NCI-H1436 treated with DMSO at 0.1 percent for 48 hours (cell line): ENCODE measurements at places on chromosomes 4 and X.

DNA sequence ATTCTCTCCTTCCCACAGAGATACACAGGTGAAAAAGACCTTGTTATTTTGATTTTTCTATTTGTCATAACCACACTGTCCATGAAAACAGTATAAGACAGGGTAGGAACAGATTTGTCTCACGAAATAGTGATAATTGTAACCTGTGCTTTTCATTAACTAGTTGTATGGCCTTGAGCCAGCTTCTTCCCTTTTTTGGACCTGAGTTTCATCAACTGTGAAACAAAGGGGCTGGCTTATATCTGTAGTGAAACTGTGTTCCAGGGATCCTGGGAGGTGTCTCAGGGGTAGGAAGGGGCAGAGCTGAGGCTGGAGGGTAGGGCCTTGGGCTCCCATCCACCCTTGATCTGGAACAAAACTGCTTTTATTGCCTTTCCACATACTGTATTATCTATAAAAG is 50.9 kb downstream of the MED28 start:
- no peak for DNase-seq

DNA sequence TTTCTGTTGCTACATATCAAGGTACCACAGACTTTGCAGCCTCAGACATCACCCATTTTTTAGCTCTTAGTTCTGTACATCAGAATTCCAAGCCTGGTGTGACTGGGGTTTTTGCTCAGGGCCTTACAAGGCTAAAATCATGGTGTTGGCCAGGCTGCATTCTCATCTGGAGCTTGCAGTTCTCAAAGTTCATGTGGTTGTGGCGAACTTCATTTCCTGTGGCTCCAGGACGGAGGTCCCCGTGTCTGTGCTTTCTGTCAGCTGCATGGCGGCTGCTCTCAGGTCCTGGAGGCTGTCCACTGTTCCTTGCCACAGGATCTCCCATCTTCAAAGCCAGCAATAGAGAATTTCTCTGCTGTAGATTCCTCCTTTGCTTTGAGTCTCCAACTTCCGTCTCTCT is 157.4 kb downstream of the STIM2 start:
- no peak for DNase-seq

GRCh38 chrX:108946531-108946930 is 210.2 kb upstream of the IRS4 start:
- no peak for DNase-seq

GRCh38 chrX:9885150-9885549 is 82.0 kb upstream of the CLDN34 start:
- DNase-seq: peak; percentile 15

DNA sequence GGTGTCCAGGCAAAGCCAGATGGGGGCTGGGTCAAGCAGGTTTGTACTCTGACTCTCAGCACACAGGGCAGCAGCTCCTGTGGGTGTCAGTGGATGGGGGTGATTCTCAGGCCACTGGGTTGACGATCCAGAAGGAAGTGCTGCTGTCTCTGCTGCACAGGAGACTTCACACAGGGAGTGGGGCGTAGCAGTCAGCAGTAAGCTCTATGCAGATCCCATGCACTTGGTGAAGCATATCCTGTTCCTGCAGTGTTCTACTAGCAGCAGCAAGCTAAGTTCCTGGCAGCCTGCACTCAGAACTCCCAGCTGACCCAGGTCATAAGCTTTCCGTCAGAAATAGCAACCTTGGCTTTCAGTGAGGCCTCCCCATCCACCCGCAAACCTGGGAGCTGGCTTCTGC is 117.6 kb upstream of the NDST3 start:
- DNase-seq: no peak

GRCh38 chrX:118495061-118495921 is at the start of gene DOCK11:
TSS of gene DOCK11 (plus strand) at chrX:118495815. CDS start at chrX:118495972, 157 bp downstream.
- peak; percentile 14 for DNase-seq

GRCh38 chr4:107780665-107781064 is 44.1 kb upstream of the SGMS2 start:
- DNase-seq: no peak

DNA sequence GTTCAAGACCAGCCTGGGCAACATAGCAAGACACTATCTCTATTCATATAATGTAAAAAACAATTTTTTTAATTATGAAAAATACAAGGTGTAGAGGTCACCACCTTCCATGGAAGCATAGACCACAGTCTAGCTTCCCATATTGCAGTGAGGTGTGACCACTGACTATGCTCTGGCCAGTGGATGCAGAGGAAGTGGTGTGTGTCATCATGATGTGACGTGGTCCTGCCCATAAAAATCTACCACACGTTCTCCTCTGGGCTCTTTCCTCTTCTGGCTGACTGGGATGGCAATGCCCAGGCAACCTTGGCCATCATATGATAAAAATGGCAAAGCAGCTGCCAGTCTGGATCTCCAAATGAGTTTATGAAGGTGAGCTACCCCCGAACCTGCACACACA is 65.7 kb downstream of the RBM47 start:
- DNase-seq: no peak

DNA sequence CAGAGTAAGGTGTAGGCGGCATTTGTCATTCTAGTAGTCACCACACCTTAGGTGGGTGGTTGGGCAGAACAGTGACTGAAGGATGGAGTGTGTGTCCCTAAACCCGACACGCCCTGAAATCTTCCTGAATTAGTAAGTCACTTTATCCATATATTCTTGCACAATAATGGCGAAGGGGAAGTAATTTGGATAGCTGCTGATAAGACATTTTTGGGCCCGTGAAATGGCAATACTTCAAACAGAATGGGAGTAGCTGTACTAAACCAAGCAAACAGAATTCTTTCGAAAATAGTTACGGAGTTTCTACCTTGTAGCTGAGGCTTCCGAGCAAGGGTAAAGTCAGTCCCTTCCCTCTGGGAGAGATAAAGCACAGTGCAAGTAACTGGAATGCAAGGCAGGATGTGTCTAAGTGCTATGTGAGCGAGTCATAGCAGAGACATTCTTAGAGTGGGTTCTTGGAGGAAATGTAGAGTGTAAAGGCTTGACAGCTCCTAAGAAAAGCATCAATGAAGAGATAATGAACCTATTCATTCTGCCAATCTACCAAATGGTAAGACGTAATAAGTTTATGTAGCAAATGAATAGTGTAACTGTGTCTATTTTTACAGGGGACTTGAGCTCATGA is 72.8 kb downstream of the CLCN5 start:
- DNase-seq: no peak

GRCh38 chrX:14564058-14564457 is 34.7 kb downstream of the GLRA2 start:
- DNase-seq: no peak

DNA sequence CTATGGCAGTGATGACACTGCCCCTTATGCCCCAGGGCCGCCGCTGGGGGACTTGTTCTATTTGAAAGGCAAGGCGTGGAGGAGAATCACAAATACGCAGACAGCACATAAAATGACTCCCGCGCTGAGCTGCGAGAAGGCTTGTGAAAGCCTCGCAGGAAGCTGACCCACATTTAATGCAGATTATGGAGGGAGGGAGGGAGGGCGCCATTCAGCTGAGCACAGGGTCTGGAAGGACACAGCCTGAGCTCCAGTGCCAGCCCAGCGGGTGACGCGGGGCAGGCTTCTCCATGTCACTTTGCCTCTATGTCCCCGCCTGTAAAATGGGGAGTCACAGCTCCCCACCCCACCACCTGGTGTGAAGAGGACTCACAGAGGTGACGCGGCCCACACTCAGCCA is 14.3 kb downstream of the ABLIM2 start:
- no peak for DNase-seq

- DNase-seq: no peak
Measured at GRCh38 chr4:65670331-65671031, at the start of gene EPHA5. TSS of gene EPHA5 (minus strand) at chr4:65670489. CDS start at chr4:65669742, 747 bp downstream.

DNA sequence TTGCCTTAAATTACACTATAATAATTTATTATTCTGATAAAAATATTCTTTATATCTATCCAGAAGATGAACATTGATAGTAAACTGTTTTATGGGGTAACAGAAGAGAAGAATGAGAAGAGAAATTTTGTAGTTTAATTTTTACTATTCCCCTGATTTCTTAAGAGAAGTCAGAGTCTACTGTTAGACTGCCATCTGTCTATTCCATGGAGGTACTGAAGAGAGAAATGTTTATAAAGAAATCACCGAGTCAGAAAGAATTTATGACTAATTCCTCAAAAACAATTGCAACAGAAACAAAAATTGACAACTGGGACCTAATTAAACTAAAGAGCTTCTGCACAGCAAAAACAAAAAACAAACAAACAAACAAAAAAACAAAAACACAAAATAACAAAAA is 149.9 kb downstream of the FGF16 start:
- no peak for DNase-seq

- no peak for DNase-seq
Measured at GRCh38 chrX:123219916-123220315, 35.8 kb downstream of the GRIA3 start.

DNA sequence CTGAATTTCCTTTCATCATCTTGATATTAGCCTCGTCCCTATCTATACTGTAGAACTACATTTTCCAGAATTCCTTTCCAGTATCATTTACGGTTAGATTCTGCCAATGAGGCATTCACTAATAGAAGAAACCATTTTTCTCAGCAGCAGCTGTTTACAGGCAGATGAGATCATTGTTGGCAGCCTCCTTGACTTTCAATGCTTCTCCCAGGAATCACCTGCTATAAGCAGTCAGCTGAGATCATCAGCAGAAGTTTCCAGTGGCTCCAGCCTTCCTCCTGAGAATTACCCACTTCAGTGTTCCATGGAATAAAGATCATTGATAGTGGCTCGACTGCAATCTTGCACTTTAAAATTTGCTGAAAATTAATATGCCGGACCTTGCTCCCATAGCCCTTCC is 157.3 kb upstream of the TET2 start:
- DNase-seq: no peak

DNA sequence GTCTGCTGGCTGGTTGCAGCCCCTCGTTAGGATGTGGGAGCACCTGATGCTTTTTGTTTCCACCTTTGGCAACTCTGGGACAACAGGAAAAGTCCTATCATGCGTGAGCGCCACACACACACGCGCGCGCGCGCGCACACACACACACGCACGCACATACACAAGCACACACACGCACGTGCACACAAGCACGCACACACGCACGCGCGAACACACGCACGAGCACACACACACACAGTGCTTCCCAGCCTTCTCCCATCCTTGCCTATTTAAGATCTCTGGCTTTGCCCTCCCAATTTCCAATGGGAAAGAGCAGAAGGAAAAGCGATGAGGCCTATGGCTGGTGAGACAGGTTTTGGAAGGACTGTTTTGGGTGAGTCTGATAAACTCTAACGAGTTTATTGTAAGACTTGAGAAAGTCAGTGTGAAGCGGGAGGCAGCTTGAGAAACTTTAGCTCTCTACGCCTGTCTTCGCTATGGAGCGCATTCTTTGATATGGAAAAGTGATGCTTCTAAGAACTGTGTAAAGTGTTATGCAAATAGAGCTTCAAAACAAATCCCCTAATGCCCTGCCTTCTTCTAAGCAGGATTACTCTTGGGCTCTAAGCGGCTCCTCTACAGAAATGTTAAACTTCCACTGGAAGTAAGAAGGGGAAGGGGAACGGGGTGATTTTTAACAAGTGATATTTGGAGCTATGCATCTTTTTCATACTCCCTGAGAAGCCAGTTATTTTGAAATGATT is 11.8 kb downstream of the SUPT20HL1 start:
- no peak for DNase-seq

GRCh38 chrX:68462197-68462596 is 28.9 kb upstream of the OPHN1 start:
- no peak for DNase-seq

GRCh38 chrX:43880425-43880824 is 1.8 kb downstream of the MAOB start:
- DNase-seq: no peak

- no peak for DNase-seq
Measured at GRCh38 chrX:65900850-65901844, 138.7 kb downstream of the VSIG4 start.

DNA sequence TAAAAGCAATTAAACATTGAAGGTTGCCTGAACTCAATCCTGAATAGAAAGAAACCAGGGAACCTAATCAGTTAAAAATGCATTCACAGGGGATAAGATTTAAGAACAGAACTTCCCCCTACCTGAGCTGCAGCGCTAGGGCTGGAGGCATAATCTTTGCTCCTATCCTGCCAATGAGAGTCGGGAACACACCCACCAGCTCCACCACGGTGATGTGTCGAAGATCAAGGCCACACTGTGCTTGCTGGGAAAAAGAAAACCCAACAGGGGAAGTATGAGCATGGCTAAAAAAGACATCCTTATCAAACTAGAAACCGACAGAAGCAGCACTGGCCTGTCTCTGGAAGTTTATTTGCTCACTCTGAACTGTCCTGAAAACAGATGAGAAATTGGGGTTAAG is 66.3 kb downstream of the SRPX start:
- no peak for DNase-seq

DNA sequence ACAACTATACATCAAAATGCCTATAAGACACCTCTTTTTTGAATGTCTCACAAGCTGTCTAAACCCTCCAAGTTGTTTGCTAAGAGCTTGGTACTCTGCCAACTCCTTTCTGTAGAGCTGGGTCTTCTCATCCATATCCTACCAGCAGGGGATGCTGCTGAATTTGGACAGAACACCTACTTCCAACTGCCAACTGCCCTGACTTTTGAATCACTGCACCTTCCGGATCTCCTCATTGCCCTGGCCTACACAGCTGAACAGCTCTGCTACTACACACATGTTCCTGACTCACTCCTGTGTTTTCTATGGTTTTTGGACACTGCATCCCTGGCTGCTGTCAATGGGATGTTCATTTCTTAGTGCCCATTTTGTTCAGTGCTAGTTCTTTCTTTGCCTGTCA is 18.7 kb downstream of the FAM184B start:
- DNase-seq: no peak

- DNase-seq: peak; percentile 53
Measured at GRCh38 chrX:104112326-104112951, at the start of gene ZCCHC18. TSS of gene ZCCHC18 (plus strand) at chrX:104112523. CDS start at chrX:104114112, 1,589 bp downstream.

- DNase-seq: no peak
Measured at GRCh38 chr4:124636788-124637187, 75.7 kb downstream of the ANKRD50 start.

DNA sequence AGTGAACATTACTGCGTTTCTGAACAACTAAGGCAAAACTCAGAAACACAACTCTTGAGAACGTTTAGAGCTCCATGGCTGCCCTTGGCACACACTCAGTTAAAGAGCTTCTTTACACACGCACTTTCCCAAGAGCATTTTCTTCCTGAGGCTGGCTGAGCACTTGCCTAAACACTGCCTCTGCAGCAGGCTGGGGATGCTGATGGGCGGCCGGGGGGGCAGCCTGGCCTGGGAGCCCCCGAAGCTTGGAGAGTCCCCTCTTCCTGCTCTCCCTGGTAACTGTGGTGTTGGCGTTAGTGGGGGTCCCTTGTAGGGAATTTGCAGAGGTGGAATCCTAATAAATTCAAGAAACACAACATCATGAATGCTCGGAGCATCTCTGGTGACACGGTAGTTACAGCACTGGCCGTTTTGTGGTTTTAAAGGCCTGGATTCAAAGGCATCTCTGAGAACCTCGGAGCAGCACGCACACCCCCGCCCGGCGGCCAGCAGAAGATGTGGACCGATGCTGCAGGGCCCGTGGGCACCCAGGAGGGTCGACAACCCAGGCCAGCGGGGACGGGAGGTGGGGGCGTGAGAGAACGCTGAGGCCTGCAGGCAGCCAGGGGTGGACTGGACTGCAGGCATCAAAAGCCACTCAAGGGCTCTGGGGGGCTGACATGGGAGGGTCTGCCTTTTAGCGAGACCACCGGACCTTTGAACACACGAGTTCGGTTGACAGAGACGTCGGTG is 45.4 kb downstream of the FGFRL1 start:
- no peak for DNase-seq

GRCh38 chr4:185256446-185256845 is 47.0 kb downstream of the SNX25 start:
- DNase-seq: no peak

- DNase-seq: no peak
Measured at GRCh38 chr4:159540038-159540437, 437.2 kb downstream of the RAPGEF2 start.
